ENCODE measurements at places on chromosomes 3 and 15. TPM values are rescaled to one million over a fixed set of nuclear protein-coding genes. Genes with fewer than 3 reads are reported as not detected.
A peak's percentile ranks its signal among the peaks of the same experiment; 100 is the strongest.

LRTM1 gene
- not detected for total RNA-seq

FGD5 gene
- total RNA-seq = not detected

IL5RA gene
- not detected for total RNA-seq

KLHL25 gene
- 2.4 TPM for total RNA-seq

ZNF80 gene
- not detected for total RNA-seq

SIDT1 gene
- total RNA-seq = not detected

DNA sequence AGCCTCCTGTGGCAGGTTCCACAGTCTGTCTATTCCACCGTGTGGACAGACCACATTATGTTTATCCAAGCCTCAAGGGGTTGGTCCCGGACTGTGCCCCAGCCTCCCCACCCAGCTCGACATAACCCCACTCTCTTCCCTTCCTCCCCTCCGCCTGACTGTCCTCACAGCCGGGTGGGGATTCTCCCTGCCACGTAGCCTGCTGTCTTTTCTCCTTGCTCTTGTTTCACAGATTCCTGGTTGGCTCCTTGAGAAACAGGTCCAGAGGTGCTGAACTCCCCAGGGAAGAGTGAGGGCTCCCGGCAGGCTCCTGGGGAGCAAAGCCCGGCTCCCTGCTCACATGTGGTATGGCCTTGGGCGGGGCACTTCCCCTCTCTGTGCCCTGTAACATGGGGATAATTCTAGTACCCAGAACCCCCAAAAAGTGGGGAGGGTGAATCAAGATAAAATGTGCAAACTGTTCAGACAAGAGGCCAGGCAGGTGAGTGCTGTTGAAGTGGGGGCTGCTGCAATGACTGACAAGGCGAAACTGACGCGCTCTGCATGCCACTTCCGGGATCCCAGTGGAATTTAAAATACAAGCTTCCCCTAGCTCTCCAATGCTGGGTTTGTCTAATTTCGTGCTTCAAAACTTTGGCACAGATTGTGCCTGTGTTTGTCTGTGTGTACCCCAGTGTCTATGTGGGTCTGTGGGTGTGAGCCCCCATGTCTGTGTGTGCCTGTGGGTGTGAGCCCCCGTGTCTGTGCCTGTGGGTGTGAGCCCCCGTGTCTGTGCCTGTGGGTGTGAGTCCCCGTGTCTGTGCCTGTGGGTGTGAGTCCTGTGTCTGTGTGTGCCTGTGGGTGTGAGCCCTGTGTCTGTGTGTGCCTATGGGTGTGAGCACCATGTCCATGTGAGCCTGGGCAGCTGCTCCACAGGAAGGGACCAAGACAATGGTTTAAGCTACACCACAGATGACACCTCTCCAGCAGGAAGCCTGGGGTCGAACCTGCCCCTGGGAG is 160.6 kb upstream of the IQSEC1 start:
- DNase-seq = no peak
- H3K27me3 ChIP-seq = peaks cover 45% of the 10 kb centered on the region
- no peaks in the 10 kb centered on the region for H3K36me3 ChIP-seq
- no peak overlapping the region for H3K27ac ChIP-seq

DNA sequence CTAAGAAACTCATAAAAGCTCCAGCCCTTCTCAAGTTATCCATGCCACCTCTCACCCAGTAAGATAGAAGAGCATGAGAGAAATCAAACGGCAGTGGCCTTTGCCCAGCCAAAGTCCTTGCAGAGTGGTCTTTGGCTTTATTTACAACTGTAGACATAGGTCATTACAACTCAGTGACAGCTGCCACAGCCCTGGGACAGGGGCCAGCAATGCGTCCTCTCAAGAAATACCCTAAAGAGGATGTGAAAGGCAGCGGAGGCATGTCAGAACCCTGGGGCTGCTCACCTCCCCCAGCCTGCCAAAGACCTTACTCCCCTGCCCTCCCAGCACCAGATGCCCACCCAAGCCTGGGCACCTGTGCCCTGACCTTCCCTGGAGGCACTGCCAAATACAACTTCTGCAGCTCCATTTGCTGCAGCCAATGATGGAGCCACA is 6.3 kb downstream of the ACAA1 start:
- H3K4me3 ChIP-seq = no peak overlapping the region
- H3K36me3 ChIP-seq = peaks cover 9% of the 10 kb centered on the region
- H3K27ac ChIP-seq = no peak overlapping the region
- no peaks in the 10 kb centered on the region for H3K27me3 ChIP-seq

DNA sequence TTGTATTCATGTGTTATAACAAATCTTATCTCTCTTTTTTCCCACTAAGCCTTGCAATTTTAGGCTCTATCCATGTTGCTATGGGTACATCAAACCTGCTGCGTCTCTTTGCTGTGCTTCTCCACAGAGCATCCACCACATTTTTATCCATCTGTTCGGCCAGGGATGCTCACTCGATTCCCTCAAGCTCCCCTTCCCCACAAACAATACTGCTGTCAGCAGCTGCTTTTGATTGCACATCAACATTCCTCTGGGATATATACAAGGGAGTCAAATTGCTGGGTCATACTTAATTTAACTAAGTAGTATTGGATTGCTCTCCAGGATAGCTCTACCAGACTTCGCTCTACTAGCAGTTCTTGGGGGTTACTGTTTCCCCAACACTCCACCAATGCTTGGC is 36.8 kb downstream of the TMEM108 start:
- no peak overlapping the region for H3K4me3 ChIP-seq
- no peaks in the 10 kb centered on the region for H3K4me1 ChIP-seq
- H3K27ac ChIP-seq = no peak overlapping the region
- no peaks in the 10 kb centered on the region for H3K27me3 ChIP-seq
- H3K36me3 ChIP-seq = no peaks in the 10 kb centered on the region

DNA sequence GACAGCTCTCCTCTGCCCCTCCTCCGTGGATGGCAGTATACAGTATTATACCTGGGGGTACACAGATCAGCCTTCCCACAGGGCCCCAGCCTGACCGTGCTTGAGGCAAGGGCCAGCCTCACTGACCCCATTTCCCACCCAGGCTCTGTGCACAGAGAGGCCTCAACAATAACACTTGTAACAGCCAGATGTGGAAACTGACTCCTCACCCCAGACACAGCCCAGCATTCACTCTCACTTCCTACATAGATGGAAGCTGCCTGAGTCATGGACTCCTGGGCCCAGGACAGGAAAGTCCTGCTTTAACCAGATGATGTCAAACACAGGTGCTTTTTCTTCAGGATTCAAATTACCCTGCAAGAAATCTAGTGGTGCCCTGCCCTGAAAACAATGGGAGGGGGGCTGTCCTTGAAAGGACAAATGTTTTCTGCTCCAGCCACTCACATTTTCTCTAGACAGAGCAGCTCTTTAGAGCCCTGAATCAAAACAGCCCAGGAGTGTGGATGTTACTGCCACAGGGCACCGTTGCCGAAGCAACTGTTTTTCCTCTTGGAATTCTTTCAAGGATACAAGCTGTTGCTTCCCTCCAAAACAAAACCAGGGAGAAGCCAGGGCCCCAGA is 16.4 kb downstream of the CCDC12 start:
- no peaks in the 10 kb centered on the region for H3K27me3 ChIP-seq
- DNase-seq = peak; percentile 23
- H3K36me3 ChIP-seq = no peaks in the 10 kb centered on the region
- H3K4me1 ChIP-seq = peaks cover 55% of the 10 kb centered on the region

GRCh38 chr15:49686599-49686998 is 65.8 kb downstream of the DTWD1 start:
- no peaks in the 10 kb centered on the region for H3K27me3 ChIP-seq
- H3K4me1 ChIP-seq = peaks cover 5% of the 10 kb centered on the region
- no peak overlapping the region for H3K27ac ChIP-seq
- DNase-seq = no peak

- peaks cover 6% of the 10 kb centered on the region for H3K4me1 ChIP-seq
- H3K27ac ChIP-seq = no peak overlapping the region
- H3K4me3 ChIP-seq = no peak overlapping the region
- DNase-seq = peak; percentile 40
- peaks cover 16% of the 10 kb centered on the region for H3K27me3 ChIP-seq
- no peaks in the 10 kb centered on the region for H3K36me3 ChIP-seq
Measured at GRCh38 chr3:132730891-132731580, 8.8 kb upstream of the NPHP3 start.

GRCh38 chr3:53079147-53079546 is 33.3 kb upstream of the SFMBT1 start:
- H3K4me1 ChIP-seq = peaks cover 8% of the 10 kb centered on the region
- no peak for DNase-seq
- H3K4me3 ChIP-seq = no peak overlapping the region

- H3K4me1 ChIP-seq = no peaks in the 10 kb centered on the region
- no peak overlapping the region for H3K4me3 ChIP-seq
- peaks cover 50% of the 10 kb centered on the region for H3K27me3 ChIP-seq
- DNase-seq = no peak
Measured at GRCh38 chr3:14771593-14772497, 46.9 kb upstream of the FGD5 start.

GRCh38 chr3:99780749-99781148 is 36.9 kb upstream of the CMSS1 start:
- DNase-seq = no peak
- H3K36me3 ChIP-seq = peaks cover 12% of the 10 kb centered on the region
- H3K4me3 ChIP-seq = peak overlapping the region; percentile 17
- peaks cover 70% of the 10 kb centered on the region for H3K4me1 ChIP-seq
- no peaks in the 10 kb centered on the region for H3K27me3 ChIP-seq

DNA sequence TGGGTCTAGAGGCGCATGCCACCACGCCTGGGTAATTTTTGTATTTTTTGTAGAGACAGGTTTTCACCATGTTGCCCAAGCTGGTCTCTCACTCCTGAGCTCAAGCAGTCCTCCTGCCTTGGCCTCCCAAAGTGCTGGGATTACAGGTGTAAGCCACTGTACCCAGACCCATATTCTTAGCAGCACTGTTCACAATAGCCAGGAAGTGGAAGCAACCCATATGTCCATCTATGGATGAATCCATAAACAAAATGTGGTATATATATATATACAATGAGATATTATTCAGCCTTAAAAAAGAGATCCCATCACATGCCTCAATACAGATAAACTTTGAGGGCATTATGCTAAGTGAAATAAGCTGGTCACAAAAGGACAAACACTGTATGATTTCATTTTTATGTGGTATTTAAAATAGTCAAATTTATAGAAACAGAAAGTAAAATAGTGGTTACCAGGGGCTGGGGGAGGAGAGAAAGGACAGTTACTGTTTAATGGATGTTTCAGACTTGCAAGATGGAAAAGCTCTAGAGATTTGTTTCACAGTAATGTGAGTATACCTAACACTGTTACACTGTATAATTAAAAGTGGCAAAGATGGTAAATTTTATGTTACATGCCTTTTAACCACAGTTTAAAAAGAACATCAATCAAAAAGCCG is 35.7 kb upstream of the GRAMD1C start:
- DNase-seq = no peak
- H3K4me1 ChIP-seq = no peaks in the 10 kb centered on the region
- H3K27me3 ChIP-seq = no peaks in the 10 kb centered on the region
- no peak overlapping the region for H3K27ac ChIP-seq
- H3K4me3 ChIP-seq = no peak overlapping the region
- peaks cover 10% of the 10 kb centered on the region for H3K36me3 ChIP-seq

DNA sequence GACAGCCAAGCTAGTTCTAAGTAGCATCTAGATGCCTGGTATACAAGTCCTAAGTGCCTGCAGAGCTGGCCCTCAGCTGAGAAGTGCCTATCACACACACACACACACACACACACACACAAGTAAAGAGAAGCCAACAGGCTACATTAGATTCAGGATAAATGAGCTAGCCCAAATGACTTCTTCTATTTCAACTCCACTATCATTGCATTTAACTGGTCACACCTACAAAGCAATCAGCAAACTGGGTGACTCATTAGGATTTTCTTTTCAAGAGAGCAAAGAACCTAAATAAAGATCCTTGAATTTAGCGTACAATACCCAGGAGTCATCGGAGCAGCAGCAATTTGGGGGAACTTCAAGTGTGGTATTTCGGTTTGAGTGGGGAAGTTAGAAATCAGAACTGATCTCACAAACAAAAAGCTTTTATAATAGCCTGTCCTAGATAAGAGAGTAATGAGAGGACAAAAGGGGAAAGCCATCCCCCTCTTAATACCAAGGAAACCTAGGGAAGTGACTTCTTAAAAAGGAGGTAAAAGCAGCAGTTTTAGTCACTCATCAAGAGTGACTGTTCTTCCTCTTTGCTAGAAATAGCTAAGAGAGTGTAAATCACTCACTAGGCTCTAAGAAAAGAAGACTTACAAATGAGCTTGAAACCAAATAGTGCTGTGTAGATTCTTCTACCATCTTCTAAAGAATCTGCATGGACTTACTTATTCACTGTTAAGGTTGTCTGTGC is 112.7 kb downstream of the TNIK start:
- peaks cover 65% of the 10 kb centered on the region for H3K4me1 ChIP-seq
- peaks cover 11% of the 10 kb centered on the region for H3K36me3 ChIP-seq
- H3K4me3 ChIP-seq = peak overlapping the region; percentile 5
- no peak for DNase-seq

- H3K36me3 ChIP-seq = 0 out of 2 replicates have a peak, but pooled peaks cover 5% of the 10 kb centered on the region
- no peak overlapping the region for H3K4me3 ChIP-seq
- H3K27me3 ChIP-seq = no peaks in the 10 kb centered on the region
- DNase-seq = no peak
Measured at GRCh38 chr3:159861369-159861987, 127.2 kb upstream of the IL12A start.

DNA sequence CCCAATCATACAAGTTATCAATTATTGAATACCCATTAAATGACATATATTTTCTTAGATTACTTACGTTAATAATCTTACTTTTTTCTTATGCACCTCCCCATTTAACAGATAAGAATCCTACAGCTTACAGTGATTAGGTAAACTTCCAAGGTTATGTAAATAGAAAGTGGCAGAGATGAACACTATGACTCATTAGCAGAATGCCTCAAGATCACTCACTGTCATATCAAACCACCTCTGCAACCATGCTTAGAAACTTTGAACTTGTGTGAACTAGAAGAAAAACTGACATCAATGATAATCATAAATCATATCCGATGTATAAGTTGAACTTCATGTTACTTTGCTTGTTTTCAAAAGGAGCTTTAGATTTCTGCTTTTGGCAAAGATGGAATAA is 911.6 kb upstream of the ARPP21 start:
- no peaks in the 10 kb centered on the region for H3K27me3 ChIP-seq
- no peak overlapping the region for H3K27ac ChIP-seq
- H3K4me3 ChIP-seq = no peak overlapping the region
- no peak for DNase-seq

- no peaks in the 10 kb centered on the region for H3K27me3 ChIP-seq
- no peak overlapping the region for H3K4me3 ChIP-seq
- H3K4me1 ChIP-seq = peaks cover 16% of the 10 kb centered on the region
- DNase-seq = no peak
Measured at GRCh38 chr3:43343815-43344214, 57.5 kb downstream of the SNRK start.

DNA sequence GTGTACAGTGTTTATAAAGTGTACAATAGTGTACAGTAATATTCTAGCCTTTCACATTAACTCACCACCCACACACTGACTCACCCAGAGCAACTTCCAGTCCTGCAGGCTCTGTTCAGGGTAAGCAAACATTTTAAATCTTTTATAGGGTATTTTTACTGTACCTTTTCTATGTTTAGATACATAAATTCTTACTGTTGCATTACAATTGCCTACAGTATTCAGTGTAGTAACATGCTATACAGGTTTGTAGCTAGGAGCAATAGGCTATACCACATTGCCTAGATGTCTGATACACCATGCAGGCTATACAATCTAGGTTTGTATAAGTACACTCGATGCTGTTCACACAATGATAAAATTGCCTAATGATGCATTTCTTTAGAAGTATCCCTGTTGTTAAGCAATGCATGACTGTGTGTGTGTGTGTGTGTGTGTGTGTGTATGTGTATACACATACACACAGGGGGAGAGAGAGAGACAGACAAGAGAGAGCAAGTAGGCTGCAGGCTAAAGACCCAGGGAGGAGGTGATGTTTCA is 72.5 kb upstream of the PRR23C start:
- H3K27me3 ChIP-seq = peaks cover 2% of the 10 kb centered on the region
- H3K36me3 ChIP-seq = no peaks in the 10 kb centered on the region
- no peak overlapping the region for H3K4me3 ChIP-seq
- H3K4me1 ChIP-seq = peaks cover 57% of the 10 kb centered on the region
